ENCODE measurements at places on chromosomes 7 and 10. TPM values are rescaled to one million over a fixed set of nuclear protein-coding genes. Genes with fewer than 3 reads are reported as not detected.

Gene TMEM229A
- not detected for total RNA-seq

Gene PLXDC2
- 86.9 TPM for total RNA-seq

Gene DLD
- 55.4 TPM for total RNA-seq

Gene PVRIG
- not detected for total RNA-seq

Gene GRM3
- total RNA-seq: not detected

Gene SPDYE1
- not detected for total RNA-seq

Gene MALRD1
- total RNA-seq: 2.9 TPM

Gene CTAGE4
- 0.36 TPM for total RNA-seq

Gene WDFY4
- total RNA-seq: 0.36 TPM

Gene DPYSL4
- 0.72 TPM for total RNA-seq

Gene SUMF2
- total RNA-seq: 231 TPM

Gene CRPPA
- total RNA-seq: 2.4 TPM

Gene ACBD7
- total RNA-seq: 0.72 TPM

Gene TSPAN12
- total RNA-seq: 1.8 TPM
